ENCODE measurements at places on chromosomes 13 and 19.
A peak's percentile ranks its signal among the peaks of the same experiment; 100 is the strongest.

GRCh38 chr13:104327211-104327610, 1261.0 kb upstream of the SLC10A2 start:
- no peak for DNase-seq

DNA sequence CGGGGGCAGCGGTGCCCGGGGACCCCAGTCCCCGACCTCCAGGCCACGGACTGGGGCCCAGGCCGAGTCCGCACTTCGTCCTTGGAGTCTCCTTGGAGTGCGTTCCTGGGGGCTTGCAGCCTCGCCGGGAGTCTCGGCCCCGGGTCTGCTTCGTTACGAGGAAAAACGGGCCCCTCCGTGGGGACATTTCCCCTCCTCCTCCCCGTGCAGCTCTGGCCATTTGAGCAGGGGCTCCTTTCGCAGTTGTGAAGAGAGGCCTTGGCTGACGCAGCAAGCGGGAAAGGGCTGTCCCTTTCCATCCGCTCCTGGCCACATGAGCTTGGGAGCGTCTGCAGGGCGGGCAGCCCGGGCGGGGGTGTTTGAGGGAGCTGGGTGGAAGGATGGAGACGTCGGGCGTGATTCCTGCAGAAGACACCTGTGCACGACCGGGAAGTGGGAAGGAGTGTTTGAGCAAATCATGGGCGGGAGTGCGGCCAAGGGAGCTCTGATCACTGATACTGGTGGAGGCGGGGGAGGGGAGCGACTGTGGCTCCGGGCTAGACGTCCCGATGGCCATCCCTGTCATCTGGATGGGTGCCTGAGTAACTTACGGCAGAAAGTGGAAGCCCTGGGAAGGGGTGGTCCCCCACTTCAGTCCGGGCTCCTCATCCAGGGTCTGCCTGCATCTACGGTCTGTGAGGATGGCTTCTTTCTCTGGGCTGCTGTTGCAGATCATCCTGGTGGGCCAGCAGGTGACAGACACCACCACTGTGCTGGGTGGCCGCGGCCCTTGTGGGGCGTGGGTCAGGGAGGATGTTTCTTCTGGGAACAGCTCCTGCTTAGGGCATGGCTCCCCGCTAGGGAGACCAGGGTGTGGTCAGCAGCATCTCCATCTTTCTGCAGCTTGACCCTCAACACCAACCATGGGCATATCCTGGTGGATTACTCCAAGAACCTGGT, 736 bp downstream of the GPI start:
- peak; percentile 55 for DNase-seq

- DNase-seq: no peak
Observed at GRCh38 chr13:50374517-50374916, 359.3 kb downstream of the KCNRG start.

GRCh38 chr13:97385854-97386253, 48.1 kb upstream of the RAP2A start:
- no peak for DNase-seq

GRCh38 chr19:4305659-4306058, 1.3 kb downstream of the FSD1 start:
- no peak for DNase-seq

Measured in lower lobe of right lung (tissue), 2 donors.